ENCODE measurements at places on chromosomes 2 and 18.

- no peak for DNase-seq
These were observed 109.6 kb downstream of the PRELID3A start for GRCh38 chr18:12517142-12517825.

- no peak for DNase-seq
These were observed 156.0 kb downstream of the ACOXL start for GRCh38 chr2:110888411-110888810.

- DNase-seq = no peak
These were observed 1.5 kb downstream of the ARL5A start for GRCh38 chr2:151826737-151827157.

DNA sequence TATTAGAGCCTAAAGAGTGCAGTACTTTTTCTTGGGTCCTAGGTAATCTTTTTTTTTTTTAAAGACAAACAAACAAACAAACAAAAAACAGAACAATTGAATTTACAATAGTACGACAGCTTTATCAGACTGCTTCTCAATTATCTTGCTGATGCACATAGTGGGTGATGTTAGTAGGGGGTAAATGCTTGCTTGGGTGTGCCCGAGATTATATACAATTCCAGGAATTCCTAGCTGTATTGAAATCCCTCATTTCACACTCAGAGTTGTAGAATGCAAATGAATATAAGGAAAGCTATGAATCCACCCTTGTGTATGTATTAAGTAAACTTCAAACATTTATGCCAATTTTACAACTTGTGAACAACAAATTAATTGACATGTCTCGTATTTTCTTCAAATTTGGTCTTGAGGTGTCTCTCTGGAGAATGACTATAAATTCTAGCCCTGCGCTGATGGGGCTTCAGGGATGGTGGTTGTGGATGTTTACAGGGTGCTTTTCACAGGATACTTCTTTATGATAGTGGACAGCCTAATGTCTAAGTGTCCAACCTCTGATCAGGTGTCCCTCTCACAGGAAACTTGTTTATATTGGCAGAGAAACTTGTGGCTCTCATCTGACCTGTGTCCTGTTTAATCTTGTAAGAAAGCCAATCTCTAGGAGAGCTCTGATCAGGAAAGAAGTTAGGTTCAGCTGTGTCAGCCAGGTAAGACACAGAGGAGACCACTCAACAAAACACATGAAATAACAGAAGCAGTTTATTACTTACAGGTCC is 61.9 kb upstream of the SLC39A10 start:
- no peak for DNase-seq

GRCh38 chr2:197997083-197997541 is 192.7 kb downstream of the PLCL1 start:
- DNase-seq = no peak

DNA sequence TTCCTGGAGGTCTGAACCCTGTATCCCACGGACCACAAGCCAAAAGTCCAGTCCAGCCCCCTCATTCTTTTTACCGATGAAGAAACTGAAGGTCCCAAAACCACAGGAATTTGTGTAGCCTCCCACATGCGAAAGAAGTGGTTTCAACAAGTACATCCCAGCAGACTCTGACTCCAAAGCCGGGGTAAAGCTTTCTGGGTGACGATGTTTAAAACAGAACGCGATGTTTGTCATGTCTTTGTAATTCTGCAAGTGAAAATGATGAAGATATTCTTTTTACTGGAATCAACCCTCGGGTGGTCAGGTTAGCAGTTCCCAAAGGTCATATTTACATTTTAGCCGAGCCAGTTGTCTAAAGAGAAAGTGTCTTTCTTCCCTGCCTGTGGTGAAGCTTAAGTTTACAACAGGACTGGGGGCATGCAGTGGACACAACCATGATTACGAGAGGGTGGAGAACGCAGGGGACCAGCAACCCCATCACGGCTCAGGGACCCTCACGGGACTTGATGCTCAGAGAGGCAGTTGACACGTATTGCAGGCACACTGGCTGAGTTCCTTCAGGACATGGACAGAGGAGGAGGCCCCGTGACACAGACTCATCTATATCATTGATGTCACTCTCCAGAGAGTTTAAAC is 17.8 kb upstream of the TMEM131 start:
- no peak for DNase-seq
